Activated T-cell treated with anti-CD3 and anti-CD28 coated beads for 48 hours (primary cell): ENCODE measurements at places on chromosomes 4 and X.

- DNase-seq: no peak
These were observed 140.0 kb upstream of the GUCY1A1 start for GRCh38 chr4:155526452-155527169.

DNA sequence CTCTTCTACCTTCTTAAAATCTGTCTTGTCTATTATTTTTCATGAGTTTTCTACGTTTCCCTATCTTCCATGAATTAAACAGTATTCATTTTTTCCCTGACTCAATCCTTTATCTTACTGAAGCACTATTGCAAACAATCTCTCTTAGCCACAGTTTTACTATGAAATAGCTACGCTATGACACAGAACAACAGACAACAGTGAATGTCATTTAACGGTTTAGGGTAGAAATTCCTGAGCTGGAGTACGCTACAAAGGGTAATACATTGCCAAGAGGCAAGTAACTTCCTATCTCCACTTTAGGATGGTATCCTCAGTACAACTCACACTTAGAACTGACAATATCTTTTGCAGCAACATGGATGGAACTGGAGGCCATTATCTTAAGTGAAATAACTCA lies 552.6 kb downstream of the INPP4B start:
- DNase-seq: no peak

DNA sequence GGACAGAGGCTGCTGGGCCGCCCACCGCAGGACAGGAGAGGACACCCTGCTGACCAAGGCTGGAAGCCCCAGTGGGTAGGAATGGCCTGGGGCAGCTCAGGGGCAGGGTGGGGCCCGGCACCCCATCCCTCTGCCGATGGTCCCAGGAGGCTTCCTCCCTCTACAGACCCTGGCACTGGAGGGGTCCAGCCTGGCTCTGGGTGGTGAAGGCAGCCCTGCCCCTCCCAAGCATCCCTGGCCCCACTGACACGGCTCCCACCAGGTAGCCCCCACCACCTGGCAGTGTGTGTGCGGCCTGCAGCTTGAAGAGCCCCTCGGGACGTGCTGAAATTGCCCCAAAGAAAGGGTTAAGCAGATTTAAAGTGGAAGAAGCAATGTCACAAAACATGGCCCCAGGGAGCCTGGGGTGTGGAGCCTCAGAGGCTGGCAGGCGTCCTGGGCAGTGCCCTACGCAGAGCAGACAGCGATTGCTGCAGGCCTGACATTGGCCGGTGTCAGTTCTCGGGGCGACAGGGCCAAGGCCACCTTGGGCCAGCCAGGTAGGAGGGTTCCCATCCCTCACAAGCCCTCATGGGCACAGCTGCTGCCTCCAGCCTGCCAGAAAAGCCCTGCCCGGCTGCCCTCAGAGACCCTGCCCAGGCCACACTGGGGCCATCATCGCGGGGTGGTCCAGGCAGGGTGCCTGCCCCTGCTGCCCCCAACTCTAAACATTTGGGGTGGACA lies 80.5 kb downstream of the FAM53A start:
- no peak for DNase-seq

- peak; percentile 66 for DNase-seq
These were observed 1.3 kb downstream of the NOP14 start for GRCh38 chr4:2961811-2962441.

DNA sequence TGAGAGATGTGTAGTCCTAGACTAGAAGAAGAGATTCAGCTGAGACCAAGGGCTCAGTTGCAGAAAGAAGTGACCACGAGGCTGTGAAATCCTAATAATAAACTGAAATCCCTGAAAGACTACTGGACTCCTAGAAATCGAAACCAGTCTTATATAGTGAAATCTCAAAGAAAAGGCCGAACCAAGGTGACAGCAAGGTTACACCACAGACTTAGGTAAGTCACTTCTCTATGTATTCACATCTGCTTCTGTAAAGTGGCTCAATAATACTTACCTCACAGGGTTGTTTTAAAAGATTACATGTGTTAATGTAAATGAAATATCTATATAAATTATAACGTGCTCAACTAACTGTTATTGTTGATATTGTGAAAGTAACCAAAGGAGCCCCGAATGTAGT lies 60.3 kb downstream of the ARSJ start:
- DNase-seq: no peak

DNA sequence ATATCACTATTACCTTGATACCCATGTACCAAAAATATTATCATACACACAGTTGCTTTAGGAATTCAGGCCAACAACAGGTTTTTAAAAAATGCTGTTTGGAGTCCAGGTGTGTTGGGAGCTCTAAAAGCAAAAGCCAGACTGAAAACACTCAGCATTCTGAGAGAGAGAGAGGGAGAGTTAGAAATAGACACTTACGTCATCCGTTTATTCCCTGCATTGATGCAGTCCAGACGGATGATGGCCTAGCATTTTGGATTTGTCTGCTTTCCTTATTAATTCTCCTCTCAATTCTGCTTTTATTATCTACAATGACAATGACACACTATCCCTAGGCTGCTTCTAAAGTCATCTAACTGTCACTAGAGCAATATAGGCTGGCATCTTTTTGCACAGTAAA lies 358.3 kb upstream of the BOD1L1 start:
- no peak for DNase-seq

DNA sequence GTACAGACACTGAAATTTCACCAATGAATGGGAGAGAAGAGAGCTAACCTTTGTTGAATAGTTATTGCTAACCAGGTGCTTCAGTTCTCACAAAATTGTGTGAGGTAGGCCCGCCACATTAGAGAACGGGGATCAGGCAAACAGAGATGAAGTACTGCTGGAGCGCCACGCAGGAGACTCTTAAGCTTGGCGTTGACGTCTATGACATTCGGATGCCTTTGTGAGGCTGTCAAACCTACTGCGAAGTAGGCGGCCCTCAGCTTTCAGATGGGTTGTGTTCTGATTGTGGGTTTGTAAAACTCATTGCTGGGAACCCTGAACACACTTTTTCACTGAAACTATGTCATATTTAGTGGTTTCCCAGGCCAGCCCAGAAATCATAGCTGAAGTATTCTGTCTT lies 173.6 kb downstream of the CBR4 start:
- DNase-seq: no peak

DNA sequence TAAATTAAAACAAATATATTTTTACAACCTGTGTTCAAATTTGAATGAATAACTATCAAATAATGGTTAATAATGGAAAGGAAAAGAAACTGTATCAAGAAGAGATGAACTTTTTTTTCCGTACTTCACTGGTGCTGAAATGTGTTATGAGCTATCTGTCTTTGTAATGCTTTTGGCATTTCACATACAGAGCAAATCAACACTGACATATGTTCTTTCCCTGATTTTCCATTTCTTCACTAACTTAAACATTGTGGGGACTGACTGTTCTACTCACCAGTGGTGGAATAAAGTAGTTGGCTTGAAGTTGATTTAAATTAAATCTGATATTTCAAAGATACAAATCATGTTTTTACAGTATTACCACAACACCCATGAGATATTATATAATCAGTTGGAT lies 304.0 kb upstream of the BMP3 start:
- no peak for DNase-seq

DNA sequence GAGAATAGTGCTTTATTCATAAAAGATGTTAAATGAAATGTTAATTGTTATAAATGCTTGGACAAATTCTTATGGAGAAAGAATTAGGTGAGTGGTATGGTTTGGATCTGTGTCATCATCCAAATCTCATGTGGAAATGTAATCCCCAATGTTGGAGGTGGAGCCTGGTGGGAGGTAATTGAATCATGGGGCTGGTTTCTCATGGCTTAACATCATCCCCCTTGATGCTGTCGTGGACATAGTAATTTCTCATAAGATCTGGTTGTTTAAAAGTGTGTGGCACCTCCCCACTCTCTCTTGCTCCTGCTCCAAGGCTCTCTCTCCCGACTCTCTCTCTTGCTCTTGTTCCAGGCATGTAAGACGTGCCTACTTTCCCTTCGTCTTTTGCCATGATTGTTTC lies 22.5 kb downstream of the GYPE start:
- DNase-seq: no peak

DNA sequence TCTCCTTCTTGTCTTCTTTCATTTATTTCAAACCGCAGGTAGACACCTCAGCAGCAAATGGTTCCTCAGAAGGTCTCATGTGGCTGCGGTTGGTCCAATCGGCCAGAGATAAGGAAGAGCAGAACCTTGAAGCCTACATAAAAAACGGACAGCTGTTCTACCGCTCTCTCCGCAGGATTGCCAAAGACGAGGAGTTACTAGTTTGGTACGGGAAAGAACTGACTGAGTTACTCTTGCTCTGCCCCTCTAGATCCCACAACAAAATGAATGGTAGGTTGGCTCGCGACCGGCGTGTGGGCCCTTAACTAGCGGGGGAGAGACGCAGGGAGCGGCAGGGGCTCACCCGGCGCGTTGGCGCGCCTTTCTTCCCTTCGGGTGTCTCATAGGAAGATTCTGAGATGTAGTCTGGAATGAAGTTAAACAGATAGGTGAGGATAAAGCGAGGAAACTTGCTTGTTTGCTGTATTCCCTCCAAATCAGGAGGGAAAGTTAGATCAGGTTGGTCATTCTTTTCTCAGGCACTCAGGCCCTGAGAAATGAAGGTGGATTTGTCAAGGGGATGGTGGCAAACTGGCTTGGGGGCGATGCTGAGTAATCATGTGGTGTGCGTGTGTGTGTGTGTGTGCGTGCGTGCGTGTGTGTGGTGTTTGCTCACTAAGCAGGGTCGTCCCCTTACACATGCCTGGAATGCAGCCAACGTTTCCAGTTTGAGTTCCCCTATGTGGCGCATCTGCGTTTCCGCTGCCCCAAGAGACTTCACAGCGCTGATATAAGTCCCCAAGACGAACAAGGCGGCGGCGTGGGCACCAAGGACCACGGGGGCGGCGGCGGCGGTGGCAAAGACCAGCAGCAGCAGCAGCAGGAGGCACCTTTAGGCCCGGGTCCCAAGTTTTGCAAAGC lies 4.2 kb downstream of the PRDM8 start:
- no peak for DNase-seq

GRCh38 chr4:41414412-41414779 lies 123.6 kb upstream of the LIMCH1 start:
- no peak for DNase-seq

- no peak for DNase-seq
These were observed 47.5 kb downstream of the CENPE start for GRCh38 chr4:103150677-103151076.

DNA sequence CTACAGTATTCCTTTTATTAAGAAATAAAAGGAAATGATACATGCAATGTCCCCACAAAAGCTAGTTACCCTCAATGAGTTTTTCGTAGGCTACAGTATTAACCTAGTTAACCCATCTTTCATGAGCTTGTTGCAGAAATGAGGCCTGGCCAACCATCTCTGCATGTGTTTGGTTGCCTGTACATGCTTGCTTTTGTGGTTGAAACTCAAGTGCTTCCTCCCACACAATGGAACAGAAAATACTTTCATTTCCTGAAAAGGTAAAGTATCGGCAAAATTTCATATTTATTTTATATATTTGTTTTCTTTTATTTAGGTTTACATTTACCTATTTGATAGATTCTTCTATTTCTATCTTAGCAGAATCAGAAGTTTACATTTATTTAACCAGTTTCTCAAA lies 214.6 kb upstream of the FAM241A start:
- no peak for DNase-seq

- DNase-seq: no peak
These were observed 17.6 kb downstream of the HS6ST2 start for GRCh38 chrX:132940727-132941327.

- DNase-seq: no peak
These were observed 129.6 kb upstream of the RASGEF1B start for GRCh38 chr4:81601358-81601694.

- DNase-seq: no peak
These were observed 7.7 kb upstream of the CSTF2 start for GRCh38 chrX:100812216-100813158.

DNA sequence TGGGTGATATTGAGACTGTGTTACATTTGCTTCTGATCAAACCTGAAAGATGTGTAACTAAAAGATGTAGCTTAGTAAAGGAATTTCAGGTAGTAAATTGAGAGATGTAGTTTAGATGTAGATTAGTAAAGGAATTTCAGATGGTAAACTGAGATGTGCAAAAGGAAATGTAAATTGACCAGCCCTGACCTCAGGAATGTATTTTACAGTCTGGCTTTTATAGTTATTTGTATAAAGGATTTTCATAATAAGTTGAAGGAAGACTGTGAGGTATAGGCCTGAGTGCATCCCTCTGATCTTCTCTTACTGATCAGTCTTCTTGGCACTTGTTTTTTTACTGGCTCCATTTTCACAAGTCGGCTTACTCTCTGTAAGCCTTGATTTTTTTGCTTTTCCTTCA lies 3.2 kb downstream of the KLHL2 start:
- no peak for DNase-seq

GRCh38 chr4:169668069-169668721 lies 47.8 kb downstream of the CLCN3 start:
- DNase-seq: no peak

DNA sequence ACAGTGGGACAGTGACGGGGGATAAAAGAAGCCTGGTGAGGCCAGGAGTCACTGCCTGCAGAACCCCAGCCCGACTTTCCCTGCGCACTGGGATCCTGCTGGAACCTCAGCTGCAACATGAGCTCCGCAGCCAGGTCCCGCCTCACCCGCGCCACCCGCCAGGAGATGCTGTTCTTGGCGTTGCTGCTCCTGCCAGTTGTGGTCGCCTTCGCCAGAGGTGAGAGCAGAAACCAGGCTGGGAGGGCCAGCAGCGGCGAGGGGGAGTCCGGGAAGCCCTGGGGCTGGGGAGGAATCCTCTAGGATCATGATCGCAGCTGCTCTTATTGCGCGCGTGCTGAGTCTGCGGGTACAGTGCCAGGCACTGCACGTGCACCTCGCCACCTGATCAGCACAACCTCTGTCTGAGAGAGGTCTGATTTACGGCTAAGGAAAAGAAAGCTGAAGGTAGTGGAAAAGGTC lies at the start of gene PF4V1:
Gene PF4V1, plus strand, starts transcription at position 51 of the 459 bp plus-strand sequence. Its CDS starts 67 bp downstream, at position 118.
- no peak for DNase-seq

- no peak for DNase-seq
These were observed 175.5 kb upstream of the CASK start for GRCh38 chrX:42098900-42099299.

- DNase-seq: no peak
These were observed 449.6 kb downstream of the UBE2NL start for GRCh38 chrX:144333429-144333828.

GRCh38 chr4:146336410-146336807 lies 122.1 kb downstream of the REELD1 start:
- DNase-seq: no peak

- no peak for DNase-seq
These were observed 8.8 kb upstream of the CDK16 start for GRCh38 chrX:47209508-47210238.

DNA sequence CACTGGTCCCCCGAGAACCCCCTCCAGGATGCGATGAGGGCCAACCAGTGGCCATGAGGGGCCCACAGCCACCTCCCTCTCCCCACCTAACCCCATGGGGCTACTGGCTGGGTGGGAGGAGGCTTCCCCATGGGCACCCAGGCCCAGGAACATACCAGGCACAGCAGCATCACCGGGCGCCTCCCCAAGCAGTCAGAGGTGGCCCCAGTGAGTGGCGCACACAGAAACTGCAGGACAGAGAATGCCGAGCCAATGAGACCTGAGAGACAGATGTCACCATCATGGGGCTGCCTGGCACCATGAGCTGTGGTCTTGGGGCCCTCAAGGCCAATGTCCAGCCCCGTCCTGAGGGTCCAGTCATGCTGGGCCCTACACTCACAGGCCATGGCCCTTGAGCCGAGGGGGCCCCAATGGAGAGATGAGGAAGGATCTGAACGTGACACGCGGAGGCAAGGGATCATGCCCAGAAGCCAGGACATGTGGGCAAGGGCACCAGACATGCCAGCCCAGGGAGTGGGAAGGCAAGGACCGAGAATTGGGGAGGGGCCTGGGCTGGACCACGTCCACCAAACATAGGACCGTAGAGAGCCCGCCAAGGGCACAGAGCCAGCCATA lies 30.1 kb downstream of the NOP14 start:
- no peak for DNase-seq
